ENCODE measurements at places on chromosomes 6 and 20. TPM values are rescaled to one million over a fixed set of nuclear protein-coding genes. Genes with fewer than 3 reads are reported as not detected.

GRCh38 chr20:56592211-56592610 lies 36.9 kb upstream of the TFAP2C start:
- DNase-seq, result no peak
- H3K27me3 ChIP-seq, result no peaks in the 10 kb centered on the region
- no peak overlapping the region for H3K4me3 ChIP-seq
- no peaks in the 10 kb centered on the region for H3K4me1 ChIP-seq

The ADGRF4 gene
- not detected for total RNA-seq

DNA sequence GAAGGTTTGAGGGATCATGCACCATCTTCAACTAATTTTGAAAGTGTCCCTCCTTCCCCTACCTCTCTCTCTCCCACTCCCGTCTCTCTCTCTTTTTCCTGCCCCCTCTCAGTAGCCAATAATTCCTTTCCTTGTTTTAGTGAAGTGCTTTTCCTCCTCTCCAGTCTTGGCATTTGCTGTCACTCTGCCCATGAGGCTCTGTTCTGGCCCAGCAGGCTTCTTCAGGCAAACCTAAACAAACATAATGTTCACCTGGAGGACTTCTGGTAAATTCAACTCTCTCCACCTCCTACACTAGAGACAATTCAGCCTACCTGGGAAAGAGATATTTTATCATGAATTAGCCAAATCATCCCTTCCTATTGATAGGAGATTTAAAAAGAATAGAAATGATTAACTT lies 320.4 kb upstream of the RNF24 start:
- no peaks in the 10 kb centered on the region for H3K27me3 ChIP-seq
- no peaks in the 10 kb centered on the region for H3K4me1 ChIP-seq
- H3K36me3 ChIP-seq, result no peaks in the 10 kb centered on the region
- H3K4me3 ChIP-seq, result no peak overlapping the region
- no peak for DNase-seq

The PDE10A gene
- total RNA-seq, result 127 TPM

DNA sequence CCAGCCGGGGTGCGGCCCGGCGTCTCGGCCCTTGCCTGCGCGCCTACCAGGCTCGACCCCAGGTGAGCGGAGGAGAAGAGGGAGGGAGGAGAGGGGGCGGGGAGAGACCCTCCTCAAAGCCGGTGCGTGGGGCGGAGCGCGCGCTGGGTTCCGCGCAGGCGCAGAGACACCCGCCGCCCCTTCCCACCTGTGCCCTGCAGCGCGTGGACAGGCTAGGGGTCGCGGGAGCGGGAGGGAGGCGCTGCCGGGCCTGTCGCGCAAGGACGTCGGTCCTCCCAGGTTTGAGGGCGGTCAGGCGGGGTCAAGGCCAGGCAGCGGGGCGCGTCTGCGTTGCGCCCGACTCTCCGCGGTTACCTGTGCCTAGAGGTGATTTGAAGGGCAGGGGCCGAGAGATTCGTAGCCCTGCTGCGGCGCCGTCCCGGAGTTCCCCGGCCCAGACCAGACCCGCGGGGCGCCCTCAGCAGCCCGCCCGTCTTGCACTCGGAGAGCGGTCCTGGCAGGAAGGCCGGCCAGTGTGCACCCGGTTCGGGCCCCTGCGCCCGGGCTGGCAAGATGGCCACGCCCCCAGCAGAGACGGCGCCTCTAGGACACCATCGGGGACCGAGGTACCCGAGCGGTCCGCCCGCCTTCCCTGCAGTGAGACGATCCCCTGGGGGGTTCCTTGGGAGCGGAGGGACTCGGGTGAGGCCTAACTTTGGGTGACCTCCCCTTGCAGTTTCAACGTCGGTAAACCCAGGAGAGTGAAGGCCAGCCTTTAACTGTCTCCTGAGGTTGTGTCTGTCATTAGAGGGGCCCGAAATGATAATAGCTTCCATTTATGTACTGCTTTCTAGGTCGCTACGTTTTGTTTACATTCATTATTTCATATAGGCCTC lies 546 bp downstream of the C6orf136 start:
- DNase-seq, result peak; percentile 61
- H3K36me3 ChIP-seq, result no peaks in the 10 kb centered on the region
- H3K4me1 ChIP-seq, result no peaks in the 10 kb centered on the region
- peak overlapping the region; percentile 82 for H3K4me3 ChIP-seq
- no peaks in the 10 kb centered on the region for H3K27me3 ChIP-seq

The TMEM200A gene
- 32.5 TPM for total RNA-seq

DNA sequence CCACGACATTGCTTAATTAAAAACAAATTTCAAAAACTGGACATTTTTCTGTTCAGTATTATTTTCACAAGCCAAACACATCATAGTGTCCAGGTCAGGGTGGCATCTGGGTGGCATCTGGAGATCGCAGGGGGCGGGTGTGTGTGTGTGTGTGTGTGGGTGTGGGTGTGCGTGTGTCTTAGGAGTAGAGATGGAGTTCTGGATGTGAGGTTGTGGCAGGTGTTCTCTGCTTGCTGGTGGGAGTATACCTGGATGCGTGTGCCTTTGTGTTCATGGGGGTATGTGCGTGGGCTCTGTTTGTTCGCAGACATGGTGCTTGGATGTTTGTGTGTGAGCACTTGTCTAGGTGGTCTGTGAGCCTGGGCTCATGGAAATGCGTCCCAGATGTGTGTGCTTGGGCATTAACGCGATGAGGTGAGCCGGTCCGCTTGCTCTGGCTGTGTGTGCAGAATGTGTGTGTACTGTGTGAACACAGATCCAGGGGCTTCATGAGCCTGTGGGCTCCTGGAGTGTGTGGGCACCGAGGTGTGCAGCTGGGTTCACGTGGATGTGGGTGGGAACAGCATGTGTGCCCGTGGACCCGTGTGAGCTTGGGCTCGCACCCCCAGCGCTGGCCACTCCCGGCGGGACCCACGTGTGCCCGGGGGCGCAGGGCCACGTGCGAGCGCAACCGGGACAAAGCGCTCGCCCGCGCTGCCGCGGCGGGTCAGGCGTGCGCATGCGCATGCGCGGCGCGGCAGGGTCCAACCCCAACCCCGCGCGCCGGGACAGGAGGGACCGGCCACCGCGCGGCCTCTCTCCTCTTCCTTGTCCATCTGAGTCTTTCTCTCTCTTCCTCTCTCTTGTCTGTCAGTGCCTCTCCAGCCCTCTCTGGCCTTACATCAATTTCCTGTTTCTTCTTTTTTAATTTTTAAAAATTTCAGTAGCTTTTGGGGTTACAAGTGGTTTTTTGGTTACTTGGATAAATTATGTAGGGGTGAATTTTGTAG lies 60.4 kb downstream of the SRC start:
- peak; percentile 47 for DNase-seq
- H3K27ac ChIP-seq, result no peak overlapping the region
- H3K4me3 ChIP-seq, result peak overlapping the region; percentile 16
- H3K36me3 ChIP-seq, result no peaks in the 10 kb centered on the region
- H3K4me1 ChIP-seq, result peaks cover 2% of the 10 kb centered on the region
- H3K27me3 ChIP-seq, result no peaks in the 10 kb centered on the region

The COL9A3 gene
- not detected for total RNA-seq

- H3K4me1 ChIP-seq, result no peaks in the 10 kb centered on the region
- DNase-seq, result no peak
- no peaks in the 10 kb centered on the region for H3K27me3 ChIP-seq
- H3K4me3 ChIP-seq, result no peak overlapping the region
- no peak overlapping the region for H3K27ac ChIP-seq
- H3K36me3 ChIP-seq, result no peaks in the 10 kb centered on the region
These were observed 47.4 kb downstream of the BMP6 start for GRCh38 chr6:7773322-7773721.

The IL17A gene
- total RNA-seq, result not detected

- no peak overlapping the region for H3K4me3 ChIP-seq
- H3K36me3 ChIP-seq, result no peaks in the 10 kb centered on the region
- no peaks in the 10 kb centered on the region for H3K4me1 ChIP-seq
- DNase-seq, result no peak
These were observed 978 bp downstream of the WFDC6 start for GRCh38 chr20:45538209-45538799.
